Mesenchymal stem cell (in vitro differentiated cells and primary cell): ENCODE measurements at places on chromosomes 5 and 9.

DNA sequence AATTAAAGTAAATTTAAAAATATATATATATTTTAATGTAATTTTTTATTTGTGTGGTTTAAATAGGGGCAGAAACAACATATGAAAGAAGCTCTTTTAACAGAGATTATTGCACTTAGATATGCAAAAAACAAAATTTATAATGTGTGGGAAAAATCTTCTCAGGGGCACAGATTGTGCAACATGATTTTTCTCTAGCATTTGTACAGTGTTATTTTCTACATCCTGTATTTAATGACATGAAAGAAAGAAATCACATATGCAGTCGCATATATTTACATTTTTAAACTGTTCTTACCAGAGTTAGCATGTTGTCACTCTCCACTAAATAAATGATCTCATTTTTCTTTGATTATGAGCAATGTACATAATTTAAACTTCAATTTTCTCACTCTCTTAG, 265.3 kb upstream of the CTNND2 start:
- H3K36me3 ChIP-seq = no peaks in the 10 kb centered on the region
- H3K27ac ChIP-seq = no peak overlapping the region
- no peak overlapping the region for H3K4me3 ChIP-seq
- no peaks in the 10 kb centered on the region for H3K27me3 ChIP-seq

DNA sequence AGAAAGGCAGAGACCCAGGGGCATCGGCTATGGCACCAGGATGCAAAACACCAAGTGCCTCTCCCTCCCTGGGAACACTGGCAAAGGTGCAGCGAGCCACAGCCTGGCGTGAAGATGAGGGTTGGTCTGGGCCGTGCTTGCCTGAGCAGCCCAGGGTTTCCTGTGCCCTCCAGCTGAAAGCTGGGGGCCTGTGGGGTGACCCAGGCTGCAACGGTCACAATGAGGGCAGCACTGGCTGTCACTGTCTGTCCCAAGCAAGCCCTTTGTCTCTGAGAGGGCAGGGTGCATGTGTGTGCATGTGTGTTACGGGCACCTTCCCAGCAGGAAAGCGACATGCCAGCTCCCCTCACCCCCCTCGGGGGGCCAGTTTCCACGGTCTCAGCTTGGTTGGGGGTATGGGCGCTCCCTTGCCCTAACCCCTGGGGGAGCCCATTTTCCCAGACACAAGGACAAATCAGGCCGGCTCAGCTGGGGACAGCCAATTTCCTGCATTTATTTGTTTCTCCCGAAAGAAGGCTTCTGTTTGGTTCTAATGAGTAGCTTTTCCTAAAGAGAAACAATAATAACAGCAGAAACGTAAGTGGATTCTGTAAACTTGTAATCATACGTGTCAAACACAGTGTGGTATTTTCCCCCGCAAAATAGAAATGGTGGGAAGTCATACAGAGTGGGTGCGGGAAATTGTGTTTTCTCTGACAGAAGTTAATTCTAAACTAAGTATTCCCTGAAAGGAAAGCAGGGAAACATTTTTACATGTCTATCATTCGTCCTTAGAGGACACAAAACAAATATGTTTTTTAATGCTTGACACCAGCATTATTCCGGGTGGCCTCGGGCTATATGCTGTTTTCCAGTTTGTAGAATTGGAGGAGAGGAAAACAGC, 21.3 kb downstream of the MRPL36 start:
- H3K36me3 ChIP-seq = no peaks in the 10 kb centered on the region
- peaks cover 10% of the 10 kb centered on the region for H3K27me3 ChIP-seq

GRCh38 chr5:66080664-66081063, 63.4 kb upstream of the SREK1 start:
- DNase-seq = no peak
- H3K27me3 ChIP-seq = no peaks in the 10 kb centered on the region
- H3K27ac ChIP-seq = no peak overlapping the region
- no peaks in the 10 kb centered on the region for H3K4me1 ChIP-seq
- H3K4me3 ChIP-seq = no peak overlapping the region
- no peaks in the 10 kb centered on the region for H3K36me3 ChIP-seq

DNA sequence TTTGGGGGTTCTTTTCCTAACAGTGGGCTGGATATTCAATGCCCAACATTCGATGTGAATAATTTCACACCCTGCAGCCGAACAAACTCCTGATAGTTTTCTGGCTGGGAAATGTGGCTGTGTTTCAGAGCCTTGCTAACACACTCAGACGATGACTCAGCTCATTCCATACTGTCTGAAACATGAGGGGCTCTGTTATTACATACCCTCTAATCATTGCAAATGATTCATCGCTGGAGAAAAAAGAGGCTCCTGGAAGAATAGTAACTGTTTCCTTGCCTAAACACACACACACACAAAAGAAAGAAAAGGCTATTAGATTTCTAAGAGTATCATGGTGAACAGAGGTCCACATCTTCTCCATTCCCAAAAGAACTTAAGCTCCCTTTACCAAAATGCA, 75.8 kb downstream of the OXCT1 start:
- DNase-seq = peak; percentile 95
- peaks cover 4% of the 10 kb centered on the region for H3K4me1 ChIP-seq
- peak overlapping the region; percentile 98 for H3K27ac ChIP-seq
- peaks cover 16% of the 10 kb centered on the region for H3K36me3 ChIP-seq

GRCh38 chr5:62931153-62931950, 352.7 kb downstream of the LRRC70 start:
- H3K27ac ChIP-seq = no peak overlapping the region
- peaks cover 6% of the 10 kb centered on the region for H3K4me1 ChIP-seq
- no peaks in the 10 kb centered on the region for H3K27me3 ChIP-seq
- H3K4me3 ChIP-seq = no peak overlapping the region
- H3K36me3 ChIP-seq = no peaks in the 10 kb centered on the region
- no peak for DNase-seq

DNA sequence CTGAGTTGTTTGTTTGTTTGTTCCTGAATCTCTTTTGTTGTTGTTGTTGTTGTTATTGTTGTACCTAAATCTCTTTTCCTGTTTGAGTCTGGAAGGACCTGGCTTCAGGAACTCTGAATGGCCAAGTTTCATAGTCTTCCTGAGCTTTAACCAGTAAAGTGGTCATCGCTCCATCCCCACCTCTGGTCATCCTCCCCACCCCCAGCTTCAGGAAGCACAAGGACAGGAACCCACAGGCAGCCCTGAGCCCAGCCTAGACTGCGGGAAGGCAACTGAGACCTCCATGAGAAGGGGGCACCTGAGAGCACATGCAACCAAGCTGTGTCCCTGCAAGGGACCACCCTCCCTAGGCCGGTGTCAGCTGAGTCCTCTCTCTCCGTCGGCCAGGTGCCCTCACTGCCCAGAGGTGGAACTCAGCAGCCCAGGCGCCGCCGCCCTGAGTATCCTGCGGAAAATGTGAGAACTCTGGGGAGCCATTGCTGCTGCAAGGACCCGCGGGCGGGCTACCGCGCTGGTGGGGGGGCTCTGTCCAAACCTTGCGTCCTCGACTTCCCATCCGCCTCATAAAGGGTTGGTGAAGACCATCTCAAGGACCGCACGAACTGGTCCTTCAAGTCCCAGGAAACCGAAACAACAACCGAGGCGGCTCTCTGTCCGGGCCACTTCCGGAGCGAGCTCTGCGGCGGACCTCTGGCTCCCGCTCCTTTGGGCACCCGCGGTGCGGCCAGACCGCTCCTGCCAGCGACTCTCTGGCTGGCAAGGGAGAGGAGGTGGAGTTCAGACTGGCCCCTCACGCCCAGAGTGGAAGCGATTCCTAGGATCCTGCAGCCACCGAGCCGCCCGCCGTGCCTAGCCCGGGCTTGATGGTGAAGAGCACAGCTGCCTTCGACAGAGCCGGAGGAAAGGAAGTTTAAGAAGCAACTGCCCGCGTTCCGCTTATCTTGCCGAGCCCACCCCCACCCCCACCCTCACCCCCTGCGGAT, 4.2 kb downstream of the BARX1 start:
- no peaks in the 10 kb centered on the region for H3K36me3 ChIP-seq
- peak overlapping the region; percentile 41 for H3K4me3 ChIP-seq
- H3K4me1 ChIP-seq = peaks cover 37% of the 10 kb centered on the region

DNA sequence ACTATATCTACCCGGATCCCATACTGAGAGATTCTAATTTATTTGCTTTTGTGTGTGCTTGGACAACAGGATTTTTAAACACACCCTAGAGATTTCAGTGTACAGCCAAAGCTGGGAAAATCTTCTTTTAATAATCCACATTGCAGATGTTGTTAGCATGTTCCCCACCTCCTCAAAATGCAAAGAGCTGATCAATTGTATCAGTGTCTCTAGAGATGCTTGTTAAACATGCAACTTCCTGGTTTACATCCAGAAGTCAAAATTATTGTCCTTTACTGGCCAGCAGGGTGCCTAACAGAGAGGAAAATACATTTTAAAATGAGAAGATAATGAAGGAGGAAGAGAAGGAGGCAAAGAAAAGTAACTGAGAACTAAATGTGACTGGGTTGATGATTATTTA, 793.3 kb downstream of the SEMA5A start:
- DNase-seq = no peak
- peaks cover 2% of the 10 kb centered on the region for H3K4me1 ChIP-seq
- H3K4me3 ChIP-seq = no peak overlapping the region
- H3K27me3 ChIP-seq = no peaks in the 10 kb centered on the region
- H3K36me3 ChIP-seq = no peaks in the 10 kb centered on the region
